PC-9 (cell line): ENCODE measurements at places on chromosomes 6 and 20.

- DNase-seq = peak; percentile 71
Measured at GRCh38 chr6:26156105-26156849, 69.0 kb downstream of the HFE start.

- no peak for DNase-seq
Measured at GRCh38 chr6:107642095-107642860, 152.4 kb downstream of the SOBP start.

GRCh38 chr20:43904827-43905177 is 9.8 kb upstream of the TOX2 start:
- peak; percentile 33 for DNase-seq

DNA sequence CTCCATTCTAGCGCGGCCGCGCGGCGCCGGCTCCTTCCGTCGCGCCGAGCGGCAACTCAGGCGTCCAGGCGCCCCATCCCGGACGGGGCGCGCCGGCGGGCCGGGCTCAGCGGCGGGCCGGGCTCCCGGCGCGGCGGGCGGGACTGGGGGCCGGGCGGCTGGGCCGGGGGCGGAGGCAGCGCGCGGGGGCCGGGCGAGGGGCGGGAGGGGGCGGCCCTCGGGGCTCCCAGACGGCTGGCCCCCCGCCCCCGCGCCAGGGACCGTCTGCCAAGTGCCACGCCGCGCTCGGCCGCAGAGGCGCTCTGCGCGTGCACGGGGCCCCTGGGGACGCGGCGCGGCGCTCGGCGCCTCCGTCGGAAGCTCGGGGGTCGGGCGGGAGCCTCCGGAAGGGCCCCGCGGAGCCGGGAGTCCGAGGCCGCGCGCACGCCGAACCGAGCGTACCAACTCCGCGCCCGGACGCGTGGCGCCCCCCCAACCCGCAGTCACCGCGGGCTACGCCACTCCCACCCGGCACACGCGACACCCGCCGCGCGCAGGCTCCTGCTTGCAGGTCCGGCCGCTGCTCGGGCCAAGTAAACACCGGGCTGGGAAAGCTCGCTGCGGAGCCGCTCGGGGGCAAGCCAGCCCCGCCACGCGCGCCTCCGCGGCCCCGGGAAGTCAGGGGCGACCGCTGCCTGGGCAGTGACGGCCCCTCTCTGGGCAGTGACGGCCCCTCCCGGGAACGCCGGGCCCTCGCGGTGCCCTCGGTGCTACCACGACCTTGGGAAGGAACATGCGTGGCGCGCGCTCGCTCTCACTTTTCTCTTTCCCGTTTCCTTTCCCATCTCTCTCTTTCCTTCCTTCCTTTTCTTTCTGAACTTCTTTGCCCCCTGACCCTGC is at the start of gene PREX1:
Gene PREX1, minus strand, starts transcription at position 145 of the 879 bp plus-strand sequence. Its CDS starts 139 bp downstream, at position 6.
- DNase-seq = peak; percentile 45

DNA sequence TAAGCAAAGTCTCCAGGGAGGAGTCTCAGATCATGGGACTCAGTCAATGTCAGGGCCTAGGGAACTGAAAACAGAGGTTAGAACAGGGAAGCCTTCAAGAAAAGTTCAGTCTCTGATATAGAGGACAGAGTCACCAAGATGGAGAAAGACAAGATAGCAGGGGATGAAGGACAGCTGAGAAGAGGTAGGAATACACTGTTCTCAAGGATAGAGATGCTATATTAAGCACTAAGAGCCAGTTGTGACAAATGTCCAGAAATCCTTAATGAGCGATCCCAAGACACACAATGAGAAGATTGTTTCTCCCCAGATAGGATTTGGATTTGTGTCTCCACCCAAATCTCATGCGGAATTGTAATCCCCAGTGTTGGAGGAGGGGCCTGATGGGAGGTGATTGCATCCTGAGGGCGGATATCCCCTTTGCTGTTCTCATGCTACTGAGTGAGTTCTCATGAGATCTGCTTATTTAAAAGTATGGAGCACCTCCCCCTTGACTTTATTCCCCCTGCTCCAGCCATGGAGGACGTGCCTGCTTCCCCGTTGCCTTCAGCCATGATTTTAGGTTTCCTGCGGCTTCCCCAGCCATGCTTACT is 168.2 kb downstream of the AKAP7 start:
- DNase-seq = no peak
